A549 treated with Hydrocortisone at 1 μM for 4 hours (cell line): ENCODE measurements at places on chromosomes 11 and 22. TPM values are rescaled to one million over a fixed set of nuclear protein-coding genes. Genes with fewer than 3 reads are reported as not detected.

Gene HSD17B12
- 67.7 to 70.2 TPM (median 68.7 TPM) in 5 replicates for total RNA-seq

Gene GALNT18
- total RNA-seq: 27.0 to 34.1 TPM (median 32.5 TPM) in 5 replicates

Gene PGR
- total RNA-seq: 0.01 TPM in 1 of 5 replicates, not detected in the others

Gene MYBPC3
- 0.06 to 0.07 TPM (median 0.06 TPM) in 4 of 5 replicates, not detected in the other for total RNA-seq

Gene RASGRP2
- total RNA-seq: 0.97 to 2.1 TPM (median 1.5 TPM) in 5 replicates

Gene C11orf86
- total RNA-seq: 45.5 to 81.5 TPM (median 70.4 TPM) in 5 replicates

Gene SLC22A12
- total RNA-seq: not detected in 5 replicates
